ENCODE measurements at places on chromosomes 2 and 18.

GRCh38 chr2:51263951-51264350 lies 232.0 kb upstream of the NRXN1 start:
- no peak for DNase-seq

- DNase-seq, result no peak
Measured at GRCh38 chr2:112836163-112836560, 417 bp downstream of the IL1B start.

DNA sequence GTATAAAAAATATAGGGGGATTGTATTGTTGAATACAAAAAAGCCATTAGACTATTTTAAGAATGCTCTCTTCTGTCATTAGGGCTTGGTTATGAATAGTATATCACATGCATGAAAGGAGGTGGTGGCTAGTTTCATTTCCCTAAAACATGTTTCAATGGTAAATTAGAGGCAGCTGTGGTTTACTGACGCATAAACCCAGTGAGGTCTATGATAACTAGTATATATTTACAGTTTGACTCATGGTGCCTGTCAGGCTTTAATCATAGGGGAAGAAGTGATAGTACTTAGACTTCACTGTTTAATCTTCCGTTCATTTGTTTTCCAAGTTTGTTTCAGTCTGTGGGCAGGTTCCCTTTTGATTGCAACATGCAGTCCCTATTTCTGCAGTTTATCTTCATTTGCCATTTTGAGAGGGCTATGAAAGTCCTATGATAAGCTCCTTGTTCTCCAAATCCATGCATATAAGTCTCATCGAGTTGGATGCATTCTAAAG lies 55.1 kb upstream of the MAP4K3 start:
- DNase-seq, result no peak

DNA sequence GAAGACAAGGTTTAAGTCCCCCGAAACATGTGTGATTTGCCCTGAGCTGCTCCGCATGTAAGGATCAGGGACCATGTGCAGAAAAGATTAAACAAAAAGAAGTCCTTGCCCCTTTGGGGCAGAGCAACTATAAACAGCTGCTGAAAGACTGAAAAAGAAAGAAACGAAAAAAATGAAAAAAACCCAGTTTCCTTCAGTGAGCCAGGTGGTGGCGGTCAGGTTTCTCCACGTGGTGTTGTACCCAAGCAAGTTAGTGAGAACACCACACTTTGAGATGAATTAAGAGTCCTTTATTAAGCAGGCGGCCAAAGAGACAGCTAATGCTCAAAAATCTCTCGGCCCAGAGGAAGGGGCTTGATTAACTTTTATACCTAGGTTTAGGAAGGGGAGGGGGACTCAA lies 404.9 kb upstream of the SYT4 start:
- DNase-seq, result no peak

- DNase-seq, result no peak
Measured at GRCh38 chr2:139293992-139294548, 513.9 kb upstream of the NXPH2 start.

DNA sequence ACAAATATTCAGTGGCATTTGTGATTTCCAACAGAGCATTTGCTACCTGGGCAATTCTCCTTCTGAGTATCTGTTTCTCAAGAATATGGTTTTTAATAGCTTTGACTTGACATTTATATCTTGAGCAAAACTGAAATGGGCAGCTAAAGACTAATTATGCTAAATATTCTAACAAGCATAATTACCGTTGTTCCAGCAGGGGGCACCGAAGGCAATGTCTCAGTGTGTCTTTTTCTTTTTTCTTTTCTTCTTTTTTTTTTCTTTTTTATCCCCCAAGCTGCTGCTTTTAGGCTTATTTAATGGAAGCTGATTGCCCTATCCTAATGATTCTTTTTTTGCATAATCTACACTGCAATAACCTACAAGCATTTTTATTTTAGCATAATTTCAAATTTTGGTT lies 138.9 kb upstream of the NABP1 start:
- DNase-seq, result no peak

- DNase-seq, result no peak
Measured at GRCh38 chr2:25454824-25455611, 113.3 kb upstream of the DNMT3A start.

GRCh38 chr2:6893876-6894482 lies 16.4 kb downstream of the RSAD2 start:
- no peak for DNase-seq

- no peak for DNase-seq
Measured at GRCh38 chr2:32632089-32632488, 4.2 kb downstream of the TTC27 start.

DNA sequence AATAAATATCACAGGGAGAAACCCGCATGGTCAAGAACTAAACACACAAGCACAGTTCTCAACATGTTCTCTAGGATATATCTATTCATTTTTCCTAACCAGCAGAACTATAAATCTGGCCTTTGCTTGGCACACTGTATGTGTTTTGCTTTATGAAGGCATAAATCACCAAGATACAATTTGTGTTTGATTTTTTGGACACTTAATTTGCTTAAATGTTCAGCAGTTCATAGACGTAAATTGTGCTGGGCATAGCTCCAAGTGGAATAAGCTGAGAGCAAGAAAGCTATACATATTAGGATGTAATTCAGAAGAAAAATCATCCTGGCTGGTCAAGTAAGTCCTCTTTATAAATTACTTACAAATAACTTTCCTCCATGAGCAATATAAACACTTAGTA lies 341.5 kb upstream of the ATP5MC3 start:
- no peak for DNase-seq

DNA sequence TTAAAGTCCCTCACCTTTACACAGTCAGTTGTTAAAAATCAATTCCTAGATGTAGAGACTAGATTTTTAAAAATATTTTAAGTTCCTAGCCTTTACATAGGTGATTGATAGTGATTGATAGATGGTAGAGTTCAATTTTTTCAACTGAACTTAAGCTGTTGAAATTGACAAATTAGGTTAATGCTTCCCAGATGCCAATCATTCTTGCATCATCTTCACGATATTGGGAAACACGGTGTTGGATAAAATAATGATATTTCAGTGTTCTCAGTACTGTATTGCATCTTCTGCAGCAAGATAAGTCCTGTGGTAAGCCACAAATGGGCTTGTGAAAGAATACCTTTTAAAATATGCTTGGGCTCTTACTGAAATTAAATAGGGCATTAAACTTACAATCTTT lies 667.6 kb downstream of the STK39 start:
- DNase-seq, result no peak

GRCh38 chr2:148658807-148659722 lies 14.5 kb downstream of the EPC2 start:
- no peak for DNase-seq

- no peak for DNase-seq
Measured at GRCh38 chr2:120402067-120402433, 56.1 kb downstream of the INHBB start.

- no peak for DNase-seq
Measured at GRCh38 chr2:82857967-82858366, 1601.1 kb downstream of the SUCLG1 start.
